ENCODE measurements at places on chromosomes 1 and 21. TPM values are rescaled to one million over a fixed set of nuclear protein-coding genes. Genes with fewer than 3 reads are reported as not detected.

ADAMTS5 gene
- total RNA-seq = not detected

DNA sequence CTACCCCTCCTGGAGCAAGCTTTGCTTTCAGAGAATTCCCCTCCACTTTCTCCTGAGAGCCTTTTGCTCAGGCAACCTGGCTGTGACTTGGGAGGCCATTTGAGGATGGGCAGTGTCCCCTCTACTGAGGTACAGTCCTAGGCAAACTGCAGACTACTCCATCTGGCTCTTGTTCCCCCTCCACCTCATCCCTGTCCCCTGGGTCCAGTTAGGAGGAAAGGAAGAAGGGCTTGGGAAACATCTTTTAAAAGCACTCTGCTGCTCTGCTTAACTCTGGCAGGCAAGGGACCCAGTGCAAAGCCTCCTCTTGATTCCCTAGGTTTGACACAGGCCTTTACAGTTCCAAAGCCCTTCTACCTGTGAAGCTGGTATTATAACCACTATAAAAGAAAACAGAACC lies 108.2 kb downstream of the NAV1 start:
- peaks cover 12% of the 10 kb centered on the region for H3K36me3 ChIP-seq
- H3K27me3 ChIP-seq = peaks cover 99% of the 10 kb centered on the region
- H3K27ac ChIP-seq = no peak overlapping the region
- H3K4me3 ChIP-seq = no peak overlapping the region

- no peak for DNase-seq
- no peaks in the 10 kb centered on the region for H3K27me3 ChIP-seq
- no peak overlapping the region for H3K27ac ChIP-seq
- H3K4me1 ChIP-seq = peaks cover 7% of the 10 kb centered on the region
- H3K36me3 ChIP-seq = peaks cover 14% of the 10 kb centered on the region
Observed at GRCh38 chr1:205636732-205637131, 4.9 kb upstream of the ELK4 start.

- H3K27ac ChIP-seq = no peak overlapping the region
- no peak for DNase-seq
- no peaks in the 10 kb centered on the region for H3K4me1 ChIP-seq
- no peaks in the 10 kb centered on the region for H3K27me3 ChIP-seq
- no peak overlapping the region for H3K4me3 ChIP-seq
- no peaks in the 10 kb centered on the region for H3K36me3 ChIP-seq
Observed at GRCh38 chr21:15491100-15491499, 238.7 kb upstream of the USP25 start.

- H3K4me3 ChIP-seq = no peak overlapping the region
- H3K36me3 ChIP-seq = no peaks in the 10 kb centered on the region
- DNase-seq = no peak
Observed at GRCh38 chr21:25296252-25296651, 311.0 kb downstream of the MRPL39 start.

- H3K4me3 ChIP-seq = no peak overlapping the region
- no peaks in the 10 kb centered on the region for H3K4me1 ChIP-seq
- peaks cover 7% of the 10 kb centered on the region for H3K36me3 ChIP-seq
- H3K27ac ChIP-seq = no peak overlapping the region
- no peaks in the 10 kb centered on the region for H3K27me3 ChIP-seq
Observed at GRCh38 chr1:117077267-117077666, 17.1 kb downstream of the TTF2 start.

CD48 gene
- not detected for total RNA-seq

GRCh38 chr1:70044832-70045231 lies 160.5 kb downstream of the LRRC40 start:
- no peak overlapping the region for H3K4me3 ChIP-seq
- DNase-seq = no peak
- no peak overlapping the region for H3K27ac ChIP-seq
- H3K27me3 ChIP-seq = no peaks in the 10 kb centered on the region
- peaks cover 25% of the 10 kb centered on the region for H3K4me1 ChIP-seq
- H3K36me3 ChIP-seq = no peaks in the 10 kb centered on the region

GRCh38 chr1:247332623-247333361 lies 1.1 kb upstream of the ZNF496 start:
- H3K4me1 ChIP-seq = peaks cover 31% of the 10 kb centered on the region
- peak overlapping the region; percentile 92 for H3K4me3 ChIP-seq
- no peak overlapping the region for H3K27ac ChIP-seq
- DNase-seq = no peak
- peaks cover 39% of the 10 kb centered on the region for H3K36me3 ChIP-seq

GRCh38 chr1:151478923-151479322 lies 19.6 kb upstream of the POGZ start:
- DNase-seq = no peak

- H3K27ac ChIP-seq = no peak overlapping the region
- no peaks in the 10 kb centered on the region for H3K4me1 ChIP-seq
- no peak overlapping the region for H3K4me3 ChIP-seq
Observed at GRCh38 chr1:27377760-27378495, 3.3 kb upstream of the FCN3 start.

DTL gene
- total RNA-seq = 37.7 TPM

All from Calu3 (cell line).